ENCODE measurements at places on chromosomes 11 and 22. TPM values are rescaled to one million over a fixed set of nuclear protein-coding genes. Genes with fewer than 3 reads are reported as not detected.

GRCh38 chr11:30333405-30333804, 10.5 kb downstream of the ARL14EP start:
- H3K27ac ChIP-seq: no peak overlapping the region
- H3K4me3 ChIP-seq: no peak overlapping the region
- peak; percentile 55 for DNase-seq
- H3K27me3 ChIP-seq: no peaks in the 10 kb centered on the region
- H3K36me3 ChIP-seq: peaks cover 26% of the 10 kb centered on the region

DNA sequence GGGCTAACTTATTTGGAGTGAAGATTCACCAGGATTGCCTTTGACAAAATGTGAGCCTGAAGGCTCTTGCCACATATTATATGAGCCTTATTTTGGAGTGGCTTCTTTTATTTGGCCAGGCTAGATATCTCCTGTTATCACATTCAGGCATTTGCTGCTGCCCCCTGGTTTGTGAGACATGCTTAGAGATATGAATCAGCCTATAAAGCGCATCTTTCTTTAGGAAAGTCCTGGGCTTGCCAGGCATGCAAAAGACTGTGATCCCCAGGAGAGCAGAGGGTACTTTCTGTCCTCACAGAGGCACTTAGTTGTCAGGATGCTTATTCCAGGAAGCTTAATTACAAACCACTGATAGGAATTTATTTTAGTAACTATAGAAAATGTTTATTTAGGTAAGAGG, 333.3 kb downstream of the FAT3 start:
- H3K27ac ChIP-seq: no peak overlapping the region
- DNase-seq: no peak
- no peaks in the 10 kb centered on the region for H3K36me3 ChIP-seq
- H3K27me3 ChIP-seq: no peaks in the 10 kb centered on the region
- no peaks in the 10 kb centered on the region for H3K4me1 ChIP-seq
- H3K4me3 ChIP-seq: no peak overlapping the region

- H3K4me1 ChIP-seq: peaks cover 94% of the 10 kb centered on the region
- H3K36me3 ChIP-seq: no peaks in the 10 kb centered on the region
- peak; percentile 29 for DNase-seq
- no peaks in the 10 kb centered on the region for H3K27me3 ChIP-seq
Measured at GRCh38 chr11:27392278-27393114, 29.5 kb upstream of the CCDC34 start.

GRCh38 chr11:15158351-15159015, 43.8 kb downstream of the INSC start:
- no peaks in the 10 kb centered on the region for H3K4me1 ChIP-seq
- no peak overlapping the region for H3K27ac ChIP-seq
- H3K27me3 ChIP-seq: no peaks in the 10 kb centered on the region
- no peak for DNase-seq
- H3K36me3 ChIP-seq: no peaks in the 10 kb centered on the region

DNA sequence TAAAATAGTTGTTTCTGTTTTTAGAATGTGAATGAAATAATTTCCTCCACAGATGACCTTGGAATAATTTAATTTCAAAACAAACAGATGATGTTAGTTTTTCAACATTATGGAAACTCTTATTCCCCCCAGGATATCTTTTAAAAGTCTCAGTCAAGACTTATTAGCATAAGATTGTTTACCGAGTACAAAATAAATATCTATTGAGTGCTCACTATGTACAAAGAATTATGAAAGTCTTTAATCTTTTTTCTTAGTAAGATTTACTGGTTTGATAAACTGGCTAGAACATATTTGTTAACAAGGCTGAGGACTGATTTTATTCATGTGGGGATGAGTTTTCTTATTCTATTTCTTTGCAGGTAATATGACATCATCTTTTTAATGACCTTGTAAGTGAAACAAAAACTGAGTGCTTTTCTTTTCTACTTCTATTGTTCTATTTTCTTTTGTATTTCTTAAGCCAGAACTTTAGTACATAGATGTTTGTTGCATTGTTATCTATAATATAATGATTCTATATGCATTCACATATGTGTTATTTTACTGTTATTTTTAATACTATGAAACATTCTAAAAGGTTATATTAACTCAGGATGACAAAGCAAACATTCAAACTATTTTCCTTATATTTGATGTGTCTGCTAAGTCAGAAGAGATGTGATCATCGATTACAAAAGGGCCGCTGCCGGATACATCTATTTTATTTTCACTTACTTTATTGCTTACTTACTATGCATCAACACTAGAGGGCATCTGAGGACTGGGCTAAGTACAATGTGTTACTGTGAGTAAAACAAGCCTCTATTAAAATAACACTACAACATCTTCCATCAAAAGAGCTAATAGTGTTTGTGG, 111.0 kb upstream of the ARHGAP42 start:
- no peaks in the 10 kb centered on the region for H3K36me3 ChIP-seq
- H3K4me1 ChIP-seq: no peaks in the 10 kb centered on the region
- H3K27me3 ChIP-seq: no peaks in the 10 kb centered on the region
- no peak overlapping the region for H3K4me3 ChIP-seq
- no peak overlapping the region for H3K27ac ChIP-seq

- no peaks in the 10 kb centered on the region for H3K36me3 ChIP-seq
- no peaks in the 10 kb centered on the region for H3K27me3 ChIP-seq
- peaks cover 10% of the 10 kb centered on the region for H3K4me1 ChIP-seq
Measured at GRCh38 chr11:33116535-33116934, 44.7 kb downstream of the CSTF3 start.

Gene SSH3
- total RNA-seq: 40.0 TPM

DNA sequence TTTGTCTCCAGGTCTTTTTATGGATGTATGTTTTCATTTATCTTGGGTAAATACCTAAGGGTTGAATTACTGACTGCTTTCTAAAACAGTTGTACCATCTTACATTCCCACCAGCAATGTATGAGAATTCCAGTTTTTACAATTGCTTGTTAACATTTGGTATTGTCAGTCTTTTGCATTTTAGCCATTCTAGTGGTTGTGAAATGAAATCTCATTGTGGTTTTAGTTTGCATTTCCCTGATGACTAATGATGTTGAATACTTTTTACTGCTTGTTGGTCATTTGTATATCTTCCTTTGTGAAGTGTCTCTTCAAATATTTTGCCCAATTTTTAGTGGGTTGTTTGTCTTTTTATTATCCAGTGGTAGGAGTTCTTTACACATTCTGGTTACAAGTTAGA, 92.8 kb downstream of the ARFGAP2 start:
- H3K27ac ChIP-seq: no peak overlapping the region
- DNase-seq: no peak
- H3K36me3 ChIP-seq: no peaks in the 10 kb centered on the region
- H3K4me3 ChIP-seq: no peak overlapping the region
- no peaks in the 10 kb centered on the region for H3K4me1 ChIP-seq

Gene TIRAP
- 2.6 TPM for total RNA-seq

DNA sequence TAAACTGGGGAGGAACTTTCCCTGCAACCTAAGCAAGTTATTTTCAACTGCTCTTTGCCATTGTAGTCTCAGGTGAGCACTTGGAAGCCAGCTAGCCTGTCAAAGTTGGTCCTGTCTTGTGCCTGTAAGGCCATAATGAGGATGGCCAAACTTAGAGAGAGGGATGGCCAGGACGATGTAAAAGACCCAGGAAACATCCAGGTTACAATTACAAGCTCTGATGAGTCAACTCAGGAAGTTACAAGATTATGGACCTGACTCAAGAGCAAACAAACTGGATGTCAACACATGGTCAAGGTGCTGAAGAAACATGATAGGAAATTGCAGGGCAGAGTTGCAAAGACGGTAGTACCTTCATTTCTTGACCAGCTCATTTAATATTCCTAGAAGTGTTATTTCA, 1.6 kb downstream of the GTPBP1 start:
- peak overlapping the region; percentile 83 for H3K4me3 ChIP-seq
- no peak overlapping the region for H3K27ac ChIP-seq
- H3K27me3 ChIP-seq: no peaks in the 10 kb centered on the region
- H3K36me3 ChIP-seq: peaks cover 10% of the 10 kb centered on the region
- H3K4me1 ChIP-seq: peaks cover 44% of the 10 kb centered on the region
- DNase-seq: no peak

DNA sequence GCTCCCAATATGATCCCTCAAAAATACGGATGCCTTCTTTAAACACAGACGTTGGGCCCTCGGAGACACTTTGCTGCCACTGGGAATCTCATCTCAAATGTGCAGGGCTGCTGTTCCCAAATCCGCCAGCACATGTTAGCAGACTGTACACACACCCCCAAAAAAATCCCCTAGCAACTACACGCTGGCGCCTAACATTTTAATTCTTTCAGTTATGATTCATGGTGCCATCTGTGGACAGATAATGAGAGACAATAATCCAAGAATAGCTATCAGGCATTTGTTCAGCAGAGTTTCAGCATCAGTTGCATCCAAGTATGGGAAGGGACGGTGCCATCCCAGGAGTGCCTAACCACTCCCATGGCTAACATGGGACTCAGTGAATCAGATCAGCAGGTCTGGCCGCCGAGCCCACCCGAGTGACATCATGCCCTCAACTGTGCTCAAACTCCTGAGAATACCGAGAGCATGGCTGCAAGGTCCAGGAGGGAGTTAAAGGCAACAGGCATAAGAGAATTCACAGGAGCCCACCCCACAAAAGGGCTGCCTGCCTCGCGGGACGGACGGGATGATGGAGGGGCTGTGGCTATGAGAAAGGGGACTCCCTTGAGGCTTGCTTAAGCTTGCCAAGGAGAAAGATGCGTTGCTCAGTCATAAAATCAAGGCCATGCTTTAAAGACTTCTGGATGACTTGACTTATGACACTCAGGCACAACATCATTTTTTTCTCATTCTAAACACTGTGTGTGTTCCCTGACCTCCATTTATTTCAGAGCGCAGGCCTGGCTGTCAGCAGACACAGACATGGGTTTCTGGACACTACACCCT, 337.0 kb downstream of the SHANK2 start:
- H3K4me3 ChIP-seq: no peak overlapping the region
- peaks cover 8% of the 10 kb centered on the region for H3K4me1 ChIP-seq
- H3K36me3 ChIP-seq: no peaks in the 10 kb centered on the region
- no peaks in the 10 kb centered on the region for H3K27me3 ChIP-seq
- DNase-seq: no peak

GRCh38 chr11:69463995-69464960, 17.2 kb upstream of the LINC01488 start:
- H3K4me1 ChIP-seq: 0 out of 2 replicates have a peak, but pooled peaks cover 4% of the 10 kb centered on the region
- H3K27me3 ChIP-seq: no peaks in the 10 kb centered on the region
- no peak overlapping the region for H3K27ac ChIP-seq
- no peak for DNase-seq
- no peaks in the 10 kb centered on the region for H3K36me3 ChIP-seq

Gene OR4C45
- total RNA-seq: not detected

GRCh38 chr11:83355391-83355790, 69.2 kb upstream of the CCDC90B start:
- H3K4me1 ChIP-seq: no peaks in the 10 kb centered on the region
- H3K27me3 ChIP-seq: no peaks in the 10 kb centered on the region
- H3K27ac ChIP-seq: no peak overlapping the region
- no peak for DNase-seq
- H3K36me3 ChIP-seq: no peaks in the 10 kb centered on the region

- no peaks in the 10 kb centered on the region for H3K27me3 ChIP-seq
- no peak overlapping the region for H3K4me3 ChIP-seq
- no peak for DNase-seq
- no peak overlapping the region for H3K27ac ChIP-seq
- H3K36me3 ChIP-seq: no peaks in the 10 kb centered on the region
- H3K4me1 ChIP-seq: no peaks in the 10 kb centered on the region
Measured at GRCh38 chr11:87425391-87425790, 387.7 kb downstream of the TMEM135 start.

Gene CYB5R2
- total RNA-seq: 30.3 TPM

- no peak overlapping the region for H3K4me3 ChIP-seq
- no peaks in the 10 kb centered on the region for H3K27me3 ChIP-seq
- H3K27ac ChIP-seq: peak overlapping the region; percentile 91
- peaks cover 16% of the 10 kb centered on the region for H3K4me1 ChIP-seq
- DNase-seq: peak; percentile 94
Measured at GRCh38 chr22:32985899-32986765, 72.0 kb downstream of the SYN3 start.

GRCh38 chr22:27452922-27453321, 348.6 kb downstream of the MN1 start:
- no peak overlapping the region for H3K4me3 ChIP-seq
- H3K27ac ChIP-seq: no peak overlapping the region
- H3K4me1 ChIP-seq: peaks cover 9% of the 10 kb centered on the region
- H3K36me3 ChIP-seq: no peaks in the 10 kb centered on the region

DNA sequence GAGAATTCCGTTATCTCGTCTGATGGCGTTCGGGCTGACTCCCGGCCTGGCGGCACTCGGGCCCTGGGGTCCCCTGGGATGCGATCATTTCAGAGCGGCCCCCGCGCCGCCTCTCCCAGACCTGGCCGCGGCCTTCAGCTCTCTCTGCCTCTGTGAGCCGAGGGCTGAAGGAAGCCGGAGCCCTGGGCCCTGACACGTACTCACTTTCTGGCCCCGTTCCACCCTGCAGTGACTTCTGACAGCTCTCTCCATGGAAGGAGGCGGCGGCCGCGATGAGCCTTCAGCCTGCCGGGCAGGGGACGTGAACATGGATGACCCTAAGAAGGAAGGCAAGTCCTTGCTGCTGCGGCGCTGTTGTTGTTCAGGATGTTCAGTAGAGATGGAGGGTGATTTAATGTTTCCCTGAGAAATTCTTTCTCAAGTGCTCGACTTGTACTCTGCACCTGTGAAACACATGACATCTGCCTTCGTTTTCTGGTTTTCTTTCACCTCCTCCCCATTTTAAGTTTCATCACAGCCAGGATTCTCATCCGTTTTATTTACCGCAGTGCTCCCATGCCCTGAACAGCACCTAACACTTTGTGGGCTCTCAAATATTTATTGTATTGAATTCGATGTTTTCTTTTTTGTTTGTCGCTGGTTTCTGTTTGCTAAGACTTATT, 612 bp downstream of the GTSE1 start:
- H3K4me1 ChIP-seq: peaks cover 10% of the 10 kb centered on the region
- H3K36me3 ChIP-seq: no peaks in the 10 kb centered on the region
- H3K4me3 ChIP-seq: peak overlapping the region; percentile 94
- H3K27ac ChIP-seq: no peak overlapping the region

DNA sequence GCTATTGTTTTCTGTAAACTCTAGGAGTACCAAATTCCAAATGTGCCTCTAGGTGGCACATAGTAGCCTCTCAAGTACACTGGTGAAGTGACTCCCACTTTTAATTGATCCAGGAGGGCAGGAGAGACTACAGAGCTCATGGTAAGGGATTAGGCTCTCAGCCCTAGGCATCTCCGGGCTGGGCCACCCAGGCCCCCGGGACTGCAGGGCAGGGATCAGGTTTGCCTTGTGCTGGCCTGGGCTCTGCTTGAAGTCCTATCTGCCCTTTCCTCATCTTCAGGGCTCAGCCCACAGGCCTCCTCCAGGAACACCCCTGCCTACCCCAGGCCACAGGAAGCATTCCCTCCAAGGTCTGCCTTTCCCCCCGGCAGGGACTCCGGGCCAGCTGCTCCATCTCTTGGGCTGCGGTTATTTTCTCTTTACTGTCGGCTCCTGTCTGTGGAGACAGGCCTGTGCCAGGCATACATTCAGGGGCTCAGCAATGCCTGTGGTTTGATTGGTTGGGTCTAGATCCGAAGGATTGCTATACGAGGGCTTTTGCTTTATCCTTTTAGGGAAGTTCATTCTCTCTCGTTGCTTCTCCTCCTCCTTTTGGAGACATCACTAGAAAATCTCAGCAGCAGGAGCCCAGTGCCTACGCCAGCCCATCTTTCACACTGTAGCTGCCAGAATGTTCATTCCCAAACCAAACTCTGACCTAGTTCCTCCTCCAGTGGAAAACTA, 32.8 kb downstream of the PARVA start:
- no peaks in the 10 kb centered on the region for H3K36me3 ChIP-seq
- H3K4me3 ChIP-seq: no peak overlapping the region
- no peaks in the 10 kb centered on the region for H3K27me3 ChIP-seq
- peak; percentile 38 for DNase-seq
- no peak overlapping the region for H3K27ac ChIP-seq
- H3K4me1 ChIP-seq: peaks cover 23% of the 10 kb centered on the region

All from GM23338 (cell line).